ENCODE measurements at places on chromosomes 12 and 14.

DNA sequence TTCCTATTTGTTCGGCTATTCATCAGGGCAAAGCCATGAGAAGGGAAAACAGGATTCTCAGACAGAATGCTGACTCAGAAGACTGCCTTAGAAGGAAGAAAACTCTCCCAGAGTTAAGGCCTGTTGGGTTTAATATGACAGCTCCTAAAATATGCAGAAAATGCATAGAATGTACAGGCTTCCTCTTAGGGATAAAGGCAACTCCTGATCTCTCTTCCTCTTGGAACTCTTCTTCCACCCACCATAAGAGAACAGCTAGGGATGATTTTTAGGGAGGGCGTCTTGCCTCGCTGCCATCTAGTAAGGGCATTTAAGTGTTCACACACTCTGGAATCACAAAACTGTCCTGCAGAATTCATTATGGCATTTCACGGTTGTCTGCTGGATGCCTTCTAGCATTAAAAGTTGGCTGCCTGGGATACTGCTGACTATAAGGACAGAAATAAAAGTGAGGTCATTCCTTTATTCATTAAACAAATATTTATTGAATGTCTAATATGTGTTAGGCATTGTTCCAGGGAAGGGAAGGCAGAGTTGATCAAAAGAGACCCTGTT is 73.7 kb downstream of the DCAF5 start:
- DNase-seq = no peak

GRCh38 chr14:94394581-94395207 is 6.3 kb upstream of the SERPINA1 start:
- DNase-seq = no peak

- no peak for DNase-seq
Measured at GRCh38 chr14:91068642-91069041, 8.2 kb upstream of the RPS6KA5 start.

- no peak for DNase-seq
Measured at GRCh38 chr14:104689109-104689880, at the start of gene INF2. TSS of gene INF2 (plus strand) at chr14:104689618. CDS start at chr14:104701366, 11,748 bp downstream.

DNA sequence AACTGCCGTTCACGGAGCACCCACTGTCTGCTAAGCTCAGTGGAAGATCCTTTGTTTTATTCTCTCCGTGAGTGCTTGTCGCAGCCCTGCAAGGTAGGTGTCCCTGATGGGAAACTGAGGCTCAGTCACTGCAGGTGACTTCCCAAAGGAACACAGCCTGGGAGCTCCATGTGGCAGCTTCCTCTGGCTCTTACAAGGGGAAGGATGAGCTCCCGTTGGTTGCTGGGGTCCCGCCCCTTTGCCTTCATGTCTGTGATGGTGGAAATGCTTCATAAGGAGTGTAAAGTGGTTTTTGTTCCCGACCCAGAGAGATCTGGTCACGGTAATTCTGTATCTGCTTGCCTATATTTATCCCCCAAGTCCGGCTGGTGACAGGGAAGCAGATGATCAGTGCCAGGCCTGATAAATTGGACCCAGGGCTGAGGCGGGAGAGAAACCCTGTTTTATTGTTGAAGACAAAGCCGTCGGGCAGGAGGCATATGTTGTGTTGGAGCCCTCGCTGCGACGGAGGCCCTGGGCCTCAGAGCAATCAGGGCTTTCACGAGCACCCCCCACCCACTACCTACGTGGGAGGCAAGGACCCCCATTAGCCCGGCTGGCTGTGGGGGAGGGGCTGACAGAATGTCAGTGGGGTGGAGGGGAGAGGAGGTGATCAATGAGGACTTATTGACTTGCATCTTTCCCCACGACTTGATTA is 91.9 kb downstream of the KIF26A start:
- no peak for DNase-seq

GRCh38 chr14:81562818-81563217 is 29.2 kb upstream of the SEL1L start:
- DNase-seq = no peak

- no peak for DNase-seq
Measured at GRCh38 chr12:104569346-104570173, 112.8 kb downstream of the CHST11 start.

DNA sequence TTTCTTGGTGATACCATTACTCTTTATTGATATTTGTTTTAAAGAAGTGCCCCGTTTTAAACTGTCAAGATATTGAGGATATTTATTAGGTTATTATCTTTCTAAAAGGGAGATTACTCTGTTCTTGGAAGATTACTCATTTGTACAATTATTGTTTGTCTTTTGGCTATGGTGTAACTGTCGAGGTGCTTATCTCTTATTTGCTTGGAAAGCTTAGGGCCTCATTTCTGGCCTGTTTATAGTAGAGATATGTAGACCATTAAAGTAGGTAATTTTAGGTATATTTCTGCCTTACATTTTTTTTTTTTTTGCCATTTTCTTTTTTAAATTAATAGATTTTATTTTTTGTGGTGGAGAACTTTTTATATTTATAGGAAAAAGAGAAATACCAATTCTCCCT is 74.2 kb downstream of the KTN1 start:
- no peak for DNase-seq

GRCh38 chr12:120687578-120688289 is 785 bp downstream of the MLEC start:
- DNase-seq = no peak

GRCh38 chr12:69106482-69107118 is 132.8 kb upstream of the CPSF6 start:
- DNase-seq = no peak

DNA sequence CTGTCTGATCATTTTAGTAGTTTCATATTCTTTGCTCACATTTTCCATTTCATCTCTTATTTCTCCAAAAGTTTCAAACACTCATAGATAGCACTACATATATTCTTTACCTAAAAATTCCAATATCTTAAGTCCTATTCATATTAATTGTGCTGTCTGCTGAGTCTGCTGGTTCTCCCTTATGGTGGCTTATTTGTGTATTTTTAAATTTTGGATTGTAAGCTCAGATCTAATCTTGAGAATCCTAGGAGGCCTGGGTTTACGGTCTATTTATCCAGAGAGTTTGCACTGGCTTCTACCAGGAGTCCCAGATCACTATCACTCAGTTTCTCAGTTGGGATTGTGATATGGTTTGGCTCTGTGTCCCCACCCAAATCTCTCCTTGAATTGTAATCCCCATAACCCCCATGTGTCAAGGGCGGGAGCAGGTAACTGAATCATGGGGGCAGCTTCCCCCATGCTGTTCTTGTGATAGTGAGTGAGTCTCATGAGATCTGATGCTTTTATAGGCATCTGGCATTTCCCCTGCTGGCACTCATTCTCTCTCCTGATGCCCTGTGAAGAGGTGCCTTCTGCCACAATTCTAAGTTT is 10.2 kb downstream of the NT5DC3 start:
- DNase-seq = no peak

DNA sequence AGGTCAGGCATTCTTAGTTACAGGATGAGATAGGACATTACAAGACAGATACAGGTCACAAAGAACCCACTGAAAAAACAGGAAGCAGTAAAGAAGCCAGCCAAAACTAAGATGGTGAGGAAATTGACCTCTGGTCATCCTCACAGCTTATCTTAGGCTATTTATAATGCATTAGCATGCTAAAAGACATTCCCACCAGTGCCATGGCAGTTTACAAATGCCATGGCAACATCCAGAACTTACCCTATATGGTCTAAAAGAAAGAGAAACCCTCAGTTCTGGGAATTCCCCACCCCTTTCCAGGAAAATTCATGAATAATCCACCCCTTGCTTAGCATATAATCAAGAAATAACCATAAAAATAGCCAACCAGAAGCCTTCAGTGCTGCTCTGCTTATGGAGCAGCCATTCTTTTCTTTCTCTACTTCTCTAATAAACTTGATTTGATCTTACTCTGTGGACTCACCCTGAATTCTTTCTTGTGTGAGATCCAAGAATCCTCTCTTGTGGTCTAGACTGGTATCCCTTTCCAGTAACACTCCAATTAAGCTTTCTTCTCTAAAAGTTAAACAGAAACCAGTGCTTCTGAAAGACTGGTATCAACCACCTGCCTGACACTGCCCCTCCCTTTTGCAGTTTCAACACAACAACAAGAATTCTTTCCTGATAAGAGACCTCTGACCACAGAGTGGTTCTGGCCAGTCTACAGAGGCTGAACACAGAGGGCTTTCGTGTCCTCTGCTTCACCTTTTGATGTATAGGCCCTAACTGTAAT is 86.9 kb downstream of the BCAT1 start:
- DNase-seq = no peak

GRCh38 chr12:79121486-79121885 is 256.9 kb downstream of the SYT1 start:
- DNase-seq = no peak

- DNase-seq = no peak
Measured at GRCh38 chr12:120425797-120426196, 12.1 kb upstream of the COX6A1 start.

- no peak for DNase-seq
Measured at GRCh38 chr12:80411787-80412186, 32.2 kb upstream of the PTPRQ start.

DNA sequence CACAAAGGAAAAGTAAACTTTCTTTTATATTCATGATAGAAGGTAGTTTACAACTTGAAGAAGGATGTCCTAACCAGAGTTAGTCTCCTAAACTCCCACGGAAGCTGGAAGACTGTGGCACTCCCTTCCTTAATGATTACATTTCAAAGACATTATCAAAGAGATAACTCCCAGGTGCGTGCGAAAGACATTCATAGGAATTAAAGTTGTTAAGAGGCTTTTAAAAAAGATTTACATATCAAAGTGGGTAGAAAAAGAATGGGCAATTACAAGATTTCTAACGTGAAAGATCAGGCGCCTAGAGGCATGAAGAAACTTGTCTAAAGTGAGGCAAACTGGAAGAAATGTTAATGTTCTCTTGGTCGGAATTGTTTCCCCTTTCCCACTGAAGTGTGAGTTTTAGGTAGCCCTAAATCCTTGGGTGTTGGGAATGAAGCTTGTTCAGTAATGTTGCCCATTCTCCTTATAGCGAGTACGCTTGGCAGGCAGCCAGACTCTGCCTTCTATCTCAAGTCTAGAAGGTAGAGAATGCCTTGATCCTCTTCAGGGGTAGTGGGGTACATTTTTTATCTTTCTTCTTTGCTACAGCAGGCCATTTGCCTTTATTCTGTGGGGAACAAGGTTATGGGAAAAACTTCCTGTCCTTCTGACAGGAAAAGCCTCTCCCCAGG is 642.0 kb downstream of the SLC6A15 start:
- DNase-seq = no peak

DNA sequence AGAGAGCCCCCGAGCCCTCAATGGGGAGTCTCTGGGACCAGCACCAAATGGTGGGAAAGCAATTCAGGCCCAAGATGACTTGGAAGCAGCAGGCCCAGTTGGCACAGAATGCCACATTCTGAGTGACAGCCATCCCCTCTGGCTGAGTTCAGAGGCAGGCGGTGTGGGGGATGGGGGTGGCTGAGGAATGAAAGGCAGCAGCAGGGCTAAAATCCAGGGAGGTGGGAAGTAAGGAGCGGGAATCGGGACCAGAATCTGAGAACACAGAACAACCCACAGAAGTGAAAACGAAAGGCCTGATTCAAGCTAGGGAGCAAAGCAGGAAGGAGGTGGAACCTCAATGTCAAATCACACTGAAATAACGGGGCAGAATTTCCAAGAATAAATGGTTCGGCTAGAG is 171.2 kb downstream of the CALM1 start:
- no peak for DNase-seq

- no peak for DNase-seq
Measured at GRCh38 chr14:30296931-30297405, 262.0 kb upstream of the G2E3 start.

DNA sequence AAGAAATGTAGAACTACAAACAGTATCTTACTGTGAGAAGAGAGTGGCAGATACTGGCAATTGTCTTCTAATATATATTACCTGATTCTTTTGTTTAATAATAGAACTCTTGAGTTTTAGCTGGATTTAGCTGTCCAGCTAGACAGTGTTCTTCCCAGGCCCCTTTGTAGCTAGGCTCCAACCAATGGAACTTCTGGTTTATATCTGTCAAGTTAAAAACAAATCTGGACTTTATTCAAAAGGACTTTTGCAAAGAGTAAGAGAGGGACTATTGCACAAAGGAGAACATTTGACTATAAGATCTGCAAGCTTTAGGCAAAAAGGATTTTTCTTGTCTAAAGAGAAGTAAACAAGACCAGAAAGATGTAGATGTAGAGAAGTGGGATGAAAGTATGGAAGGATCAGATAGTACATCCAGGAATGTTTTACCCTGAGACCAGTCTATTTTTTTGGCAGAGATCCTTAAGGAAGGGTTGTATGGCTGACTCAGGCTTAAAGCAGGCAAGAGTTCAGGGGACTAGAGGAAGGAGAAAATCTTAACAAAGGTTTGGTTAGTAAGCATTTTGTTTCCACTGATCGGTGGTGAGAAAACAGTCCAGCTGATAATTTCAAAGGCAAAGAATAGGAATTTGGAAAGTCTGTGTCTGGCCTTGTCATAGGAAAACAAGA is 111.1 kb upstream of the PLEKHA5 start:
- no peak for DNase-seq

GRCh38 chr14:71394386-71394785 is 487.1 kb downstream of the PCNX1 start:
- no peak for DNase-seq

DNA sequence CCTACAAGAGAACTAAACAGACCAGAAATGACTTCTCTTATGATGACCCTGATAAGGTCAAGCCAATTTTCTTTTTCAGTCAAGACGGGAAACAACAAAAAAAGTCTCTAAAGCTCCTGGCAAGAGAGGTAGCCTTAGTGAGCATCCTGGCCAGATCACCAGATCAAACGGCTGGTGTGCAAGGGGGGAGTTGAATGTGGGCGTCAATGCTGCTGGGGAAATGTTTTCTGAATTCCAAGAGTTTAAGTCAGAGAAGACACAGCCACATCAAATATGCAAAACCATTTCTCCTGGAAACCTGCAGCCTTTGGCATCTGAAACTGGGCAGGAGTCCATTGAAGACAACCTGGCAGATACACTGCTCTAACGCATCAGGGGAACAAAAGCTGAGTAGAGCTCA is 16.0 kb upstream of the SELPLG start:
- DNase-seq = no peak

GRCh38 chr14:85471744-85472143 is 58.2 kb upstream of the FLRT2 start:
- no peak for DNase-seq

DNA sequence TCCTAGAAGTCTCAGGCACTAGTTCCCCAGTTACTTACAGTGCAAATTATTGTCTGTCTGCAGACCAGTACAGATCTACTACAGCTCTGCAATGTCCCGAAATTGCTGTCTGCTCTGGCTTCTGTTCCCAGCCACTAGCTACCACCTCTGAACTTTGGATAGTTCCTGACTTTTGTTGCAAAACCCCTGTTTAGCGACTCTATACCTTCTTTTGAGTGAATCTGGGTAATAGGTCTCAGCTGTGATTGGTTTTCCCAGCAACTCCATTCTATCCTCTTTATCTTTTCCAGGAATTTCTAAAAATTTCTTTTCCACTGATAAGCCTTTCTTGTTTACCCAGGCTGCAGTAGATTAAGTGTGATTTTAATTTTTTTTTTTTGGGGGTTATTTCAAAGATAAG is 16.8 kb downstream of the KCNJ8 start:
- DNase-seq = no peak

- no peak for DNase-seq
Measured at GRCh38 chr14:40784860-40785259, 821.8 kb upstream of the LRFN5 start.
